Inflammatory macrophage (primary cell): ENCODE measurements at places on chromosomes 1 and 21.
A peak's percentile ranks its signal among the peaks of the same experiment; 100 is the strongest.

GRCh38 chr21:31316488-31317169 is 27.4 kb downstream of the TIAM1 start:
- DNase-seq: no peak

DNA sequence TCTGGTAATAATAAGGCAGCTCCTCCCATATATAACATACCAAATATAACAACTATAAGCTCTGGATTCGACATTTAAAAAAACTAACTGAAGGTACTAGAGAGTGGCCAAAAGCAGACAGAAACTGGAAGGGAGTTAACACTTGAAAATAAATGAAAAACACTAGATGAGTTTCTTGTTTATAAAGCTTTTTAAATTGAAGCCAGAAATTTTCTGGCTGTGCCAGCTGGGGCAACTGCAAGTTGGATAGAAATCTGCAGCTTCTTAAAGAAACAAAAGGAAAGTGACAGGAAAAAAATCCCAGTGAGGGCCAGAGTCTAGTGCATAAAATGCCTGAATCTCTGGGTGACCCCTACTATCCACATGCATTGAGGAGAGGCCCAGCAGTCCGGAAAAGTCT is 432.7 kb downstream of the SMYD3 start:
- DNase-seq: no peak

DNA sequence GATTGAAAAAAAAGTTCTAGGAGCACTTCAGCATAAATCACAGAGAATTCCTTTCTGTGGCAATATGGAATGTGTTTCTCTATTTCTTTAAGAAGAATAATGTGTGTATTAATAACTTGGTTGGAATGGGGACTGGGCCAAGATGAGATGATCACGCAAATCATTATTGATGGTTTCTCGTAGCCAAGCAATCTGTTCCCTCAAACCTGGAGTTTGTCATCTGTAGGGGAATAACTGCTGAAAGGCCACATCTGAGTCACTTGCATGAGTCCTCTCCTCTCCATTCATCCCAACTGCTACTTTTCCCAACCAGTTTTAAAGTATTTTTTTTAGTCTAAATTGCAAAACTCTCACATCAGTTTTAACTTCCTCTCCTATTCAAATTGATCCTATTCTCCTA is 480.4 kb downstream of the PLPP3 start:
- no peak for DNase-seq

DNA sequence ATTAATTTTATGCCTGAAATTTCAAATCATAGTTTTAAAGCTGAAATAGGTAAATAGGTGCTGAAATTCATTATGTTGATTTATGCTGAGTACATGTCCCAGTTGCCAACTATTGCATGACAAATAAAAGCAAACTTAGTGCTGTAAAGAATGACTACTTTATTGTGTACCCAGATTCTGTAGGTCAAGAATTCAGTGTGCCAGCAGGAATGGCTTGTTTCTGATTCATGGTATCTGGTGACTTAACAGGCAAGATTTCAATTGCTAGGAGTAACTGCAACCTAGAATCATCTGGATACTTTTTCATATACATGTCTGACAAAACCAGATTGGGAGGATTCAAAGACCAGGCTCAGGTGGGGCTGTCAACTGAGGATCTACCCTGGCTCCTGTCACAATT is 678.4 kb upstream of the ADAMTS5 start:
- DNase-seq: no peak

- DNase-seq: peak; percentile 97
Measured at GRCh38 chr21:35508139-35508888, 459.2 kb upstream of the RUNX1 start.

- peak; percentile 3 for DNase-seq
Measured at GRCh38 chr1:161905269-161905884, 118.3 kb downstream of the OLFML2B start.

DNA sequence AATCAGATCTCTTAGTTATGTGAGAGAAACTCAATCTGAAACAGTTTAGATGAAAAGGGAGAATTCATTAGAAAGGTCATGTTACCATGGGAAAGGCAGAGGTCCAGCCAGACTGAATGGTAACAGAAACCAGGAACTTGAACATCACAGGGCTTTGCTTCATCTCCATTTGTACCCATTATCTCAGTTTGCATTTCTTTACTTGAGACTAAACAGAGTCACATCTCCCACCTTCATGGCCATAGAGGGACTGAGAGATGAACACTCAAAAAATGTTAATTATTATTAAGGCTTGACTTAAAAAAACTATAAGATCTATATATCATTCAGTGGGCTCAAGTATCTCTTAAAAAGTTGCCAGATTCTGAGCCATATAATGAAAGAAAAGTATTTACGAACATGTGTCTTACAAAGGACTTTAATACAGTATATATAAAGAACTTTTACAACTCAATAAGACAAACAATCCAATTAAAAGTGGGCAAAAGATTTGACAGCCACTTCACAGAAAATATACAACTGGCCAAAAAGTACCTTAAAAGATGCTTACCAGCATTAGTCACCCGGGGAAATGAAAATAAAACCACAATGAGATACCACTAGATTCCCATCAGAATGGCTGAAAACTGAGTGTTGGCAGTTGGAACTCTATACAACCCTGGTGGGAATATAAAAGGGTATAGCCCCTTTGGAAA is 13.2 kb downstream of the KYAT3 start:
- DNase-seq: no peak

DNA sequence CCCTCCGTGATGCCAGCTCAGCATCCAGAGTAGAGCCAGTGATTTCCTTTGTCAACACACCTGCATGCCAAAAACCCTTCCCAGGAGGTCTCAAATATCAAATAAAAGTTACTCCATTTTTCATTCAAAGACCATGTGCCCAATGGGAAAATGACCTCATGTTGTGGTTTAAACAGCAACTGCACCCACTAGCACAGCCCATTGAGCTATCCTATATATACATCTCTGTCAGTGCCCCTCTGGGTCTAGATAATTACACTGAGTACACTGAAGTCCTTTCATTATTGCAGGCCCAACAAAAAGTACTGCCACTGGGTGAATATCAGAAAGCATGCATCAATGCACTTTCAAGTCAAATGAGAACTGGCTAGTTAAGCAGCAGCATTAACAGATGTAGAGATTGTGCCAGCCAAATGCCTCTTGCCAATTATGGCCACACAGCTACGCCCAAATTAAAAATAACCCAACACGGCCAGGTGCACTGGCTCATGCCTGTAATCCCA is 117.7 kb downstream of the SLC45A1 start:
- DNase-seq: no peak

DNA sequence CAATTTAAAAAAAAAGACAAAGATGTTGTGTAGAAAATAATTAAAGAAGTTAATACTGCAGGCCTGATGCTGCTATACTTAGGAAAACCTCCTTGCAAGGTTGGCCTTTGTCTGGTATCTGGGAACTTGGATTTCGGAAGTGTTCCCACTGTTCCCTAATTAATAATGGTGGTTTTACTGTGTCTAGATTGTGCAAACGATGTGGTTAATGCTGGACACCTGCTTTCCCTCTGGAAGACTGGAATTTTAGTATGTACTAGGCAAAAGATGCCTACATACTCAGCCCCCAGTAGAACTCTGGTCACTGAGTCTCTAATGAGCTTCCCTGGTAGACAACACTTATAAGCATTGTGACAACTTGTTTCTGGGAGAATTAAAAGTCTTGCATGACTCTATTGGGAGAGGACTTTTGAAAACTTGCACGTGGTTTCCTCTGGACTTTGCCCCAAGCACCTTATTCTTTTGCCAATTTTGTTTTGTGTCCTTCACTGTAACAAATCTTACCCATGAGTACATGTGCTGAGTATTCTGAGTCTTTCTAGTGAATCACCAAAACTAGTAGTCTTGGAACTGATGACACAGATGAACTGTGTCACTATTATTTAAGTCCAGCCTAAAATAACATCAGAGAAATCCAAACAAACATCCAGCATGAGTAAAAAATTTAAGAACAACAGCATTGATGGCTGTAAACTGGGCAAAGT is 40.4 kb downstream of the LIN9 start:
- DNase-seq: no peak

DNA sequence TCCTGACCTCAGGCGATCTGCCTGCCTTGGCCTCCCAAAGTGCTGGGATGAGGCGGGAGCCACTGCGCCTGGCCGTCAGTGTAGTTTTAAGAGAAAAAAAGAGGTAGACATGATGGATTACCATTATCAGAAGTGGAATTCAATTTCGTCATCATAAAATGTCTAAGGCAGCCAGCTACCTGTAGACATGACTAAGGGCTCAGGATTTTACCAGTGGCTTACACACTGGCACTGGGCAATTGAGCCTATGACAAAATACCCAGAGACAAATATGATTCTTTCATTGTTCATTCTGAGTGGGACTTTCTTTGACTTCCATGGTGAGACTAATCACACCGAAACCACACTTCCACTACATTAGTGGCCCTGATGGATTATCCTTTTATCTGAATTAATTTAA is 181.5 kb downstream of the GABPA start:
- no peak for DNase-seq

GRCh38 chr1:150365941-150366340 is 2.0 kb downstream of the RPRD2 start:
- DNase-seq: peak; percentile 28

DNA sequence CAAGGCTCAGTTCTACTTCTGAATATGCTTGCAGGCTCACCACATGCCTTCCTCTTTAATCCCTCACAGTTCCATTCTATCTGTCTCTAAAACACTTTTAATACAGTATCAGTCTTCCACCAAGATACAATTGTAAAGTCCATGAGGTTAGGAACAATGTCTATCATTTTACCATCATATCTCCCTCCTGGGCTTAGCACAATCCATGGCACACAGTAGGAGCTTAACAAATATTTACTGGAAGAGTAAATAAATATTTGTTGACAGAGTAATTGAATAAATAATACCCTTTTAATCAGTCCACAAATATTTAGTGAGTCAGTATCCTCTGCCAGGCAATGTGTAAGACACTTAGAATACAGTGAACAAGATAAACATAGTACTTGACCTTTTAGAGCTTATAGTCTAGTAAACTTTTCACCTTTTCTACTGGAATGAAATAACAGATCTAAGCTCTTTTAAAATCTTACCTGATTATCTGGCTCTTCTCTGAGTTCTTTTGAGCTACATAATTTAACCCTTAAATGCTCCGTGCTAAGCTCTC is 12.7 kb upstream of the GADD45A start:
- no peak for DNase-seq

DNA sequence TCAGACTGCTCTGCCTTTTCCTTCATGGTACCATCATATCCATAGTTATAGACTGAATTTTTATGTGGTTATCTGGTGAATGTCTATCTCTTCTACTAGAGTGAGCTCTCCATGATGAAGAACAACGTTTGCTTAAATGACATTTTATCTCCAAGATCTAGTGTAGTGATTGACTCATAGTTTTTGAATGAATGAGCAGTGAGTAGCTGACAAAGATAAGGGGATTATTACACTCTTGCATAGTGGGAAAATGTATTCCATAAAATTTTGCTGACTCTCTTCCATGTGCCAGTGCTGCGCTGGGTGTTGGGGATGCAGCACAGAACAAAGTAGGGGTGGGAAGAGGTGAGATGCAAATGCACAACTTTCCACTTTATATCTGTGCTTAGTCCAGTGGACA is 147.7 kb downstream of the TGFB2 start:
- DNase-seq: no peak

- no peak for DNase-seq
Measured at GRCh38 chr1:59703226-59703917, 111.4 kb upstream of the HOOK1 start.

- DNase-seq: peak; percentile 98
Measured at GRCh38 chr1:226034482-226034881, 28.0 kb upstream of the H3-3A start.

GRCh38 chr1:46041974-46042373 is 90.5 kb downstream of the PIK3R3 start:
- no peak for DNase-seq

DNA sequence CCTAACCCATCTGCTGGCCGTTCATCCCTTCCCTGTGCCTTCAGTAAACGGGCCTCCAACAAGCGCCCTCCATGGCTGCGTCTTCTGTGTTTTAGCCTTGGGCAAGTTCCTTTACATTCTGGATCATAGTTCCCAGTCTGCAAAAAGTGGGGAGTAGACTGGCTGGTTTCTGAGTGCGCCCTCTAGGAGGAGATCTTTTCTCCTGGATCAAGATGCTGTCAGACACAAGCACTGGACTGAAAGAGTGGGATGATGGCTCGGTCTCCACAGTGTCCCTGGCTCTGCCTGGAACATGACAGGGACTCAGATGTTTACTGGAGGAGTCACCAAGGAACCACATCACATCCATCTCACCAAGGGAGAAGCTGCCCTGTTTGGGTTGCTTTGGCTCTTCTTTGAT is 88.8 kb downstream of the PRDM2 start:
- DNase-seq: no peak

DNA sequence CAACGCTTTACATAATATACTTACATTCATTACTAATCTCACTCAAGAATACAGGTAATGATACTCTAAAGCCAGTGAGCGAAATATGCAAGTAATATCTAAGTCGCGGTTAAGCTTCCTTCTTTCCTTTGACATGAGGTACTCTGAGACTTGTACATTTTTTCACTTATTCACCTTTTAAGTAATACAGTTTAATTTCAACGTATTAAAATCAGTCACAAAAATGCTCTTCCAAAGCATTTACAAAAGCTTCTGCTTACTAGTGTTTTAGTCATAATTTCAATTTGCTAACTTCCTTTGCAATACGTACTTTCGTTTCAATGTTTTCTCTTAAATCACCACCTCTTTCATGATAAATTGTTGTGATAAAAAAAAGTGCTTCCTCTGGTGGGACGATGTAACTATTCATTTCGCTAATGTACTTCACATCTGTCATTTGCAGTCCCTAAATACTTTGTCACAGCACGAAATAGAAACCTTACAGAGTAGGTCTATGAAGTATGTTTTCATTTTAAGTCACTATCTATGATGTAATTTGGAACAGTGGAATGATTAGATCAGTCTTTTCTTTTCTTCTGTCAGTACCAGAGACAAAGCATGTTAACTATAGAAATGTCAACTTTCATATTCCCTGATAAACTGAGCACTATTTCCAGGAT is 34.0 kb upstream of the ADGRL4 start:
- peak; percentile 23 for DNase-seq

GRCh38 chr1:199283794-199284193 is 645.0 kb downstream of the PTPRC start:
- no peak for DNase-seq

DNA sequence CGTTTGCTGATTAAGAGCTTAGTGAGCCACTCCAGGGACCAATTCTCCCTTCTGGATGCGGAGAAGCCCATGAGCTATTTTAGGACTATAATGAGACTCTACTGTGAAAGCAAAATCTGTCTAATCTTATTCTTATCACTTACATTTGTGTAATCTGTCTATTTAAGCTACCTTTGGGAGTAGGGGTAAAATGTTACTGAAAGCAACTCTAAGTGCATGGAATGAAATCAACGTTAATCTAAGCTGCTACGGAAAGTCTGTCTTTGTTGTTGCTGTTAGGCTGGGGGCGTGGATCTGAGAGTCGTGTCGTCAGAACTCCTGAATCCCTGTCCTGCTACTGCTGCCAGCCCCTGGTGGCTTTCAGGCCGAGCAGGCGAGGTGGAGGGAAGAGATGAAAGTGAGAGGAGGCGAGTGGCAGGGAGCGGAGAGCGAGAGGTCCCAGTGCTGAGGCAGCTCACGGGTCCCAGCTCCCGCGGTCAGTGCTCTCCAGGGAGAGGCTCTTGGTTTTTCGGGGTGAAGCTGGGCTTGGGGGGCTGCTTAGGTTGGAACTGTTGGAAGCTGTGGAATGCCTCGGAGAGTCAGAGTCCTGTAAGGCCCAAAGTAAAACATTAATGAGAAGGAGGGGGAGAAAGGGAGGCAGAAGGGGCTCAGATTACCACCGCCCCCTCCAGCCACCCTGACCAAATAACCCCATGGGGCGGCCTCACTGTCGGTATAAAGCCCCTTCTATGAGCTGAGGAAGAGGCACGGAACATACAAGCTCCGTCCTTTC is 53.9 kb downstream of the COQ8A start:
- DNase-seq: no peak

GRCh38 chr1:9294910-9295636 is 2.4 kb downstream of the SPSB1 start:
- peak; percentile 22 for DNase-seq
